ENCODE measurements at places on chromosomes 12 and 14.
A peak's percentile ranks its signal among the peaks of the same experiment; 100 is the strongest.

GRCh38 chr12:78407722-78408121, 456.9 kb upstream of the SYT1 start:
- no peak for DNase-seq

DNA sequence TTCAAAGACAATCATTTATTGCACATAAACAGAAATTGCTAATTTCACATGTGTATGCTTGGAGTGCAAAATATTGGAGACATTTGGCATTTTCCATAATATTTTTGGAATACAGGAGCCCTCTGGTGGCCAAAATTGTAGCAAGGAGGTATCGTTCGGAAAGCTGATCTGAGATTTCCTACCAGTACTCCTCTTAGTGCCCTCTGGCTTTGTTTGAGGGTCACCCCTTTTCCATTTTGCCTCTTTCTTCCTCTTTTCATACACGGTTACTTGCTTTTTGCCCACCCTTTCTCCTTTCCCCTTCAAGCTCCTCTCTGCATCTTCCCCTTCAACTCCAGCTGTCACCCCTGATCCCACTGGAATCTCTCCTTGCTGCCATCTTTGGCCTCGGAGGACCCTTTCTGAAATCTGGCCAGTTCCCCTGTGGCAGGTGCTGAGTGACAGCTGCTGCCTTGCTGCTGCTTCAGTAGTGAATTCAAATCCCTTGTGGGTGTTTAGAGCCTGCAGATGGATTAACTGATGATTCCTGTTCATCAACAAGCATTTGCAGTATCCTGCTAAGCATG, 164.6 kb upstream of the PARP11 start:
- peak; percentile 5 for DNase-seq

- no peak for DNase-seq
These were observed 50.8 kb downstream of the NTN4 start for GRCh38 chr12:95739561-95740313.

GRCh38 chr14:54796961-54797360, 105.7 kb downstream of the GCH1 start:
- no peak for DNase-seq

GRCh38 chr14:87122166-87122565, 870.8 kb downstream of the GALC start:
- DNase-seq: no peak

- DNase-seq: peak; percentile 18
These were observed 160.0 kb upstream of the SOX5 start for GRCh38 chr12:24109381-24110039.

GRCh38 chr12:92412856-92413255, 267.2 kb upstream of the BTG1 start:
- no peak for DNase-seq

- DNase-seq: no peak
These were observed 76.3 kb upstream of the LMNTD1 start for GRCh38 chr12:25629341-25629740.

DNA sequence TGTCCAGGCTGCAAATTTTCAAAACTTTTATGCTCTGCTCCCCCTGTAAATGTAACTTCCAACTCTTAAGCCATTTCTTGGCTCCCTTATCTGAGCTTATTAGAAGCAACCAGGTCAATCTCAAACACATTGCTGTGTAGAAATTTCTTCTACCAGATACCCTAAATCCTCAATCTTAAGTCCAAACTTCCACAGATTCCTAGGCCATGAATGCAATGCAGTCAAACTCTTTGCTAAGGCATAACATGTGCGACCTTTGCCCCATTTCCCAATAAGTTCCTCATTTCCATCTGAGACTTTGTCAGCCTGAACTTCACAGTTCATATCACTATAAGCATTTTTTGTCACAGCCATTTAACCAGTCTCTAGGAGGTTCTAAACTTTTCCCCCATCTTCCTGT, 64.5 kb downstream of the TMTC3 start:
- no peak for DNase-seq

DNA sequence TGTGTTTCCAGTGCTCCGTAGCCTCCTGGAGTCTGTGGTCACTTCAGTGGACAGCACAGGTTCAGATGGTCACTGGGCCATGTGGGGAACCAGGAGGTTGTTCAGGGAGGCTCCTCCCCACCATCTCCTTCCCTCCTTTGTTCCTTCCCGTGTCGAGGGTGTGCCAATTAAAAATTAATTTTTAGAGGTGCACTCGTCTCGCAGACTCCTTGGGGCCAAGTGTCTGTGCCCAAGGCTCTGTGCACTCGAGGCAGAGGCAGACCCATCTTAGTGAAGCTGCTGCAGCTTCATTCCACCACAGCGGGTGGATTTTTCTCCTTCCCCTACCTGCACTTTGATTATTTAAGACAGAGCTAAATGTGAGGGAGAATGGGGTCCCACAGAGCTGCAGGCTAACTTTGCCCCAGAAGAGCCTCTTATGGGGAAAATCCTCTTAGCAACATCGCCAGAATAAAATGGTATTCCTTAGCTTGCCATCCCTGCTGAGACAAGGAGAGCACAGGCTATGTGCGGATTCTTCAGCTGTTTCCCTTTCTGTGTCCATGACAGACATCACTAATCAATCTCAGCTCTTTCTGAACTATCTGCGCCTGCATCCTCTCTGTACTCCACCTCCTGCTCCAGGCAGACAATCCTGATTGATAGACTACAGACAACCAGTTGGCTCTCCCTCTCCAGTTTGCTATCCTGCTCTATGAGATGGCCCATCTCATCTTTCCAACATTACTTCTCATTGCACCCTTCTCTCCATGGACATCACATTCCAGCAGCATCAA, 159.5 kb downstream of the VRK1 start:
- no peak for DNase-seq

GRCh38 chr14:100818221-100818699, 7.7 kb upstream of the MEG3 start:
- DNase-seq: no peak

DNA sequence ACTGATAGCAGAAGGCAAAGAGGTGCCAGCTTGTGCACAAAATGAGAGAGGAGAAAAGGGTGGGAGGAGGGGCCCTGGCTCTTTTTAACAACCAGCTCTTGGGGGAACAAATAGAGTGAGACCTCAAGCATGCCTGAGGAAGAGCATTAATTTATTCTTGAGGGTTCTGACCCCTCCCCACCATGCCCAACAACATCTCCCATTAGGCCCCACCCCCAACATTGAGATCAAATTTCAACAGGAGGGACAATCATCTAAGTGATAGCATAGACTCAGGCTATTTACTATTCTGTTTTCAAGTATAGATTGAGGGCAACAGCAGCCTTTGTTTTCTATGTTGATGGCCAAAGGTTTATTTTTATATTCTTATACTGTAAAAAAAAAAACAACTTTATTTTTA, 59.7 kb downstream of the FUT8 start:
- DNase-seq: peak; percentile 33

- DNase-seq: no peak
These were observed 28.2 kb downstream of the HIGD1C start for GRCh38 chr12:50980545-50980944.

DNA sequence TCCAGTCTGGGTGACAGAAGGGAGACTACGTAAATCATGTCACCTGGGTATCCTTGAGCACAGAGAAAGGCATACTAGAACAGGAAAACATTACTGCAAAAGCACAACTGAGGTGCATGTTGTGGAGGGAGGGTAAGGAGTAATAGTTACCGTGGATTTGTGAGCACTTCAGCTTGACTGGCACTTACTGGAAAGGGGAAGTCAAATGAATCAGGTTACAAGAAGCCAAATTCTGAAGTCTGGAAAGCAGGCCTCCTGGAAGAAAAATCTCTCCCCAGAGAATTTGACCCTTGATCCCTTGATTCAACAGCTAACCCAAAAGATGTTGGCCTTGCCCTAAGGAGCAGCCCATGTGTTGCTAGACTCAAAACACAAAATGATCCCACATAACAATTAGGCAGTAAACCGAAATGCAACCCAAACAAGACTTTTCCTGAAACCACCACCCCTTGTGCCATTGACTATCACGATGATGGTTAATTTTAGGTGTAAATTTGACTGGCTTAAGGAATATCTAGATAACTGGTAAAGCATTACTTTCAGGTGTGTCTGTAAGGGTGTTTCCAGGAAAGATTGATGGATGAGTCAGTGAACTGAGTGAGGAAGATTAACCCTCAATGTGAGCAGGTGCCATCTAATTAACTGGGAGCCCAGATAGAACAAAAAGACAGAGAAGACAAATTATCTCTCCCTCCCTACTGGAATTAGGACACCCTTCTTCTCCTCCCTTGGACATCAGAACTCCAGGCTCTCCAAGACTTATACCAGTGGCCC, 108.8 kb downstream of the SLC25A21 start:
- DNase-seq: no peak

GRCh38 chr14:75479770-75480600, 42.3 kb upstream of the BATF start:
- no peak for DNase-seq

- DNase-seq: no peak
These were observed 121.1 kb upstream of the EEA1 start for GRCh38 chr12:93050026-93050747.

DNA sequence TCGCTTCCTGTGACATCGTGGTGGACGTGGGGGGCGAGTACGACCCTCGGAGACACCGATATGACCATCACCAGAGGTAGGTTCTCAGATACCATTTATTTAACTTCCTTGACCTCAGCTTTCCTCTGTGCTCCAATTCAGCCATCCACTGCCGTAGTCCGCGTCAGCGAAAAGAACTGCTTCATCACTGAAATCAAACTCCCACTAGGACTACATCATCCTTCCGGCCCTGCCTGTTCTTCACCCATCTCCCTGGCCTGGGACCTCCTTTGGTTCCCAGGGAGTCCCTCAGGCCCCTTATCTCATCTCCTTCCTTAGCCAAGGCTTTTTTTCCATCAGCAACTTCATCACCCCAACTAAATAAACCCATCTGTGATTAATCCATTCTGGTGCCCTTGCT, 692 bp downstream of the MYG1 start:
- no peak for DNase-seq

DNA sequence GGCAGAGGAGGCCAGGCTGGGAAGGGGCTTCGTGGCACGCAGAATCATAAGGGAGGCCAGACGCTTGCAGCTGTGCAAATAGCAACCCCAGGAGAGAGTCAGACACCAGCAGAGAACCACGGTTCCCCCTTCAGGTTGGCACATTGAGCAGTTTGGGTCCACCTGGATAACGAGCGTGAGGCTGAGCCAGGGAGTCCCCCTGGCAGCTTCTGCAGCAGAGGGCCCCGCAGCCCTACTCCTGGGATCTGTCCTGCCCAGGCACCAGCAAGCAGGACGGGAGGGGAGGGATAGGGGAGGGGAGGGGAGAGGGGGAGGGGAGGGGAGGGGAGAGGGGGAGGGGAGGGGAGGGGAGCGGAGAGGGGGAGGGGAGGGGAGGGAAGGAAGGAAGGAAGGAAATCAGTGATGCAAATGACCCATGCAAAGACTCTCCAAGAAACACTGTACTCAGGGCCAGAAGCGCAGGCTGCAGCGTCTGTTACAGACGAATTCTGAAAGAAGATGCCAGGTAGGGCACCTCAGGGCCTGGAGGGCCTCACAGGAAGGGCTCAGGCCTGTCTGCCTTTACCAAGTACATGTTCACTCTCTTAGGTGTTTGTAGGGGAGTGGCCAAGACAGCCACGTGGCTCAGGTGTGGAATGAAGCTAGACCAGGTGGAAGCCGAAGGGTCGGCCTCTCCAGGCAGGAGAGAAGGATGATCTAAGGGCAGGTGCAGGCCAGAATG, 32.3 kb upstream of the MMP17 start:
- no peak for DNase-seq

GRCh38 chr12:45737638-45738037, 8.1 kb downstream of the ARID2 start:
- DNase-seq: no peak

DNA sequence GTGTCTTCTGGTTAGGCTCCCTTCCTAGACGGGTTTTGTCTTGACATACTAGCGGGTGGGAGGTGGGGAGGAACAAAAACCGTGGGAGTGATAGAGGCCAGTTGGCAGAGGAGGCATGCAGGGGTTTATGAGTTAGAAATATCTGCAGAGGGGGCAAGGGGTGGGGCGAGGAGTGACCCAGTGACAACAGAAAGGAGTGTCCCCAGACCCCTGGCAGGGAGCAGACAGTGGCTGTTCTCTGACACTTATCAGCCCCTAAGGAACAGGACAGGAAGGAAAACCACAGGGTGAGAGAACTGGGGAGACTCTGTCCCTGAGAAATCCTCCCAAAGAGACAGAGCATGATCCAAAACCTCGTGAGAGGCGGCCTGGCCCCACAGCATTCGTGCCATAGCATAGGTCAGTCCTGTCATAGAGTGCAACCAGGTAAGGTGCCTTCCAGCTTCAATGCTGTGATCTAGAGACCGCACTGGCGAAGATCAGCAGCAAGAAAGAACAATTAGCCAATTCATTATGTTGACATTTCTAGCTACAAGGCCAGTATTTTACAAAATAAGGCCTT, 141.4 kb downstream of the CRADD start:
- DNase-seq: no peak

- DNase-seq: no peak
These were observed 15.1 kb downstream of the CHFR start for GRCh38 chr12:132872073-132872855.

DNA sequence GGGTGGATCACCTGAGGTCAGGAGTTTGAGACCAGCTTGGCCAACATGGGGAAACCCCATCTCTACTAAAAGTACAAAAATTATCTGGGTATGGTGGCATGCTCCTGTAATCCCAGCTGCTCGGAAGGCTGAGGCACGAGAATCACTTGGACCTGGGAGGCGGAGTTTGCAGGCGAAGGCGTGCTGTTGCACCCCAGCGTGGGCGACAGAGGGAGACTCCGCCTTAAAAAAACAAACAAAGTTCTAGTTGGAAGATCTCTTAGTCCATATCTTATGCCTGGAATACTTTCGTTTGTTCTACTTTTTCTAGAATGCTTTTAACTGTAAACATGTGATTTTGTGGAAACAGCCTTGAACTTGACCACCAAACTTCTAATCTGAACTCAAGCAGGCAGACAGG, 38.7 kb downstream of the PPHLN1 start:
- peak; percentile 49 for DNase-seq

DNA sequence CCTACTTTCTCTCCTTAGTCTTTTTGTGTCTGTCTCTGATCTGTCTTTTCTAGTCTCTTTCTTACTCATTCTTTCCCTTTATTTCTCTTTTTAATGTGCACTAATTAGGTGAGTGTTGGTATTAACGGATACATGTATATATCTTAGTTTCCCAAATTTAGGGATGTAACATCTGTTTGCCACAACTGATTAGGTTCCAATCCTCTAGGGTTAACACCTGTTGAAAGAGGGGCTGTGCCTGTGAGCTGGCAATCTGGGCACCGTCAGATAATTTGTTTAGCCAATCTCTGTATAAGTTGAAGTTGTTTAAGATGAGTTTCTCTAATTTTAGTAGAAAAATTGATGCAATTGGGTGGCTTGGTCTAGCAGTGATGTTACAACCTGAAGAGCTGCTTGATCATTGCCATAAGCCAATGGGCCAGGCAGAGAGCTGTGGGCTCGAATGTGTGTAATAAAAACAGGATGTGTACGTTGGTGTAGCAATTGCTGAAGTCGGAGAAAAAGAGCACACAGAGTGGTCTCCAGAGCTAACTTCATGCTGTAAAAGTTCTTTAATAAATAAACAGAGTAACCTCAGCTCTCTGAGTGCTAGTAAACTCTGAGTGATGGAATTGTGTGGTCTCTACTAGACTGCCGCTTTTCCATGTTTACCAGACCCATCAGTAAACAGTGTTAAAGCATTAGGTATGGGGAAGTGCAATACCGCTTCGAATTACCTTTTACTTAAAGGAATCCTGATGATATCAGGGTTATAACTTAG, 18.3 kb upstream of the LYZ start:
- DNase-seq: no peak
